CD4-positive, alpha-beta T cell treated with Interleukin-2 at 100 ng/mL for 4 hours (primary cell): ENCODE measurements at places on chromosomes 4 and X.

- DNase-seq, result no peak
Observed at GRCh38 chrX:109472939-109473735, 8.7 kb downstream of the GUCY2F start.

DNA sequence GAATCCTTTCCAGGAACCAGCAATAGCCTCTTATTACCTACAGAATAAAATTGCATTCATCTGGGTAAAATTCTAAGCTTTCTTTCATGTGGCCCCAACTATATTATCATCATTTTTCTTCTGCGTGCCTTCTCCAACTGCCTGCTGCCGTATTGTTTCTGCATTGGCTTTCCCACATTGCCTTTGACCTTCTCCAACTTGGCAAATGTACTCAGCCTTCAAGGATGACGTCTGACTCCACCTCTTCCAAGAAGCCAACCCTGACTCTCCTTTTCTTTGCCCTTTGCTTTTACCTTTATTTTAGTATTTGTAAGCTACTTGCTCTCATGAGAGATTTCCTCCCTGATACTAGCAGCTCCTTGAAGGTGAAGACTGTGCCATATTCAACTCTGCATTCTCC lies 200.4 kb upstream of the FAM9B start:
- no peak for DNase-seq

GRCh38 chr4:102390438-102390837 lies 45.2 kb upstream of the SLC39A8 start:
- peak; percentile 12 for DNase-seq

- no peak for DNase-seq
Observed at GRCh38 chr4:57344296-57344695, 234.1 kb upstream of the IGFBP7 start.

- DNase-seq, result no peak
Observed at GRCh38 chr4:31580843-31581242, 860.7 kb downstream of the PCDH7 start.

GRCh38 chr4:40763228-40763716 lies 13.5 kb downstream of the NSUN7 start:
- DNase-seq, result no peak

- DNase-seq, result no peak
Observed at GRCh38 chrX:78543281-78543680, 115.8 kb downstream of the RTL3 start.

DNA sequence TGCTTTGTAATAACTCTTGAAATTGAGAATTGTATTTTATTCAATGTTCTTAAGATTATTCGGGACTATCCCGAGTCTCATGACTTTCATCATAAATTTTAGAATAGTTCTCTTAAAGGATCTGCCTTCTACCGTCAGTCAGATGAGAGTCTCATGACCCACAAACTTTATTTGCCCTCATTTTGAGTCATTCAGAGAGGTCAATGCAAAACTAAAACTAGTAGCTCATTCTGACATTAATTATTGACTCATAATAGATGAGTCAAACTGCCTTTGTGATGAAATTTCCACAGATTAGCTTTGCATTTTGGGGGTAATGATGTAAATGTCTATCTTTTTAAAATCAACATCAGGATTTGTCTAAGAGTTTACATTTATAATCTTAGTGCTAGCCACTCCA lies 1527.3 kb downstream of the TECRL start:
- DNase-seq, result no peak

GRCh38 chr4:166165829-166166420 lies 292.9 kb downstream of the TLL1 start:
- peak; percentile 51 for DNase-seq
